NCI-H1436 (cell line): ENCODE measurements at places on chromosomes 16 and 17.

- DNase-seq, result no peak
These were observed 9.6 kb upstream of the WIPF2 start for GRCh38 chr17:40209404-40210093.

DNA sequence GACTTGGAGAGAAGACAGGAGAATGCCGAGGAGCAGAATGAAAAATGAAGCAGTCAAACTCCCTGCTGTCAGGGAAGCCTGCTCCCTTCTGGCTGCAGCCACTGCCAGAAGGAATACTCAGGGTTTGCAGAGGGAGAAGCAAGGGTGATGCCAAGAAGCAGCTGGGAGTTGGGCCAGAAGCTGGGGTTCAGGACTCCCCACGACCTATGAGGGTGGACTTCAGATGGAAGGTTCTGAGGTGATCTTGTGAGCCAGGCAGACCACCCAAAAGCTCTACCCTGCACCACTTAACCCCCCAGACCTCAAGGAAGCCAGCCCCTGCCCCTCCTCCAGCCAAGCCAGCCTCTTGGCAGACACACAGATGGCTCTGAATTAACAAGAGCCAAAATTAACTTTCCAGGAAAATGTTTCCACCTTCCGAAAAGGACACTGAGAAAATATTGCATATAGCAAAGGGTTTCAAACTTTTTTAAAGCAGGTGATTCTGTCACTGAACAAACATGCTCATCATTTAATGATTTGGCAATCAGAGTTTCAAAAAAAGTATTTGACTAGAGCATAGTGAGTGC, 126.0 kb upstream of the ERCC4 start:
- DNase-seq, result no peak

DNA sequence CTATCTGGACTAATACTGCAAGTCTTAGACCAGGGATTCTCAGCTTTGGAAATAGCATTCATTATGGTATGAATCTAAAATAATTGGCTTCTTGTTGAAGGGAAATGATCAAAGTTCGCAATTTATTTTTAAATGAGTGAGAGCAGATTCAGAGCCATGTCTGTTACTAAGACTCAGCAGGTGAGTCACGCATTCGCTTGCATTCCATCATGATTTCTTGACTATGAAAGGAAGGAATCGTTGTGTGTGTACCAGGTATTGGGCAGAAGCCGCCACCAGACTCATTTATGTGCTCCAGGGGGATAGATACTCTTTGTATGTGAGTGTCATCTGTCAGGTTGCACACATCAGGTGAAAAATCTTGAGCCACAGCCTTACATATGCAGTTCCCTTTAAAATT, 10.8 kb downstream of the GSG1L2 start:
- no peak for DNase-seq

- DNase-seq, result no peak
These were observed 55.1 kb upstream of the PHOSPHO1 start for GRCh38 chr17:49285716-49286115.

GRCh38 chr16:64654178-64654577, 467.7 kb downstream of the CDH11 start:
- no peak for DNase-seq

- no peak for DNase-seq
These were observed 23.5 kb upstream of the ZFPM1 start for GRCh38 chr16:88429387-88430184.
